Nasal cavity respiratory epithelium epithelial cell of viscerocranial mucosa (primary cell): ENCODE measurements at places on chromosomes 5 and 9. TPM values are rescaled to one million over a fixed set of nuclear protein-coding genes. Genes with fewer than 3 reads are reported as not detected.

Gene FCN2
- not detected in 2 replicates for total RNA-seq

Gene BARHL1
- not detected in 2 replicates for total RNA-seq

Gene GNAQ
- 28.4 and 50.5 TPM in 2 replicates for total RNA-seq

Gene SLC36A2
- not detected in 2 replicates for total RNA-seq

Gene SLC25A2
- total RNA-seq, result 0.14 TPM in 1 of 2 replicates, not detected in the other

Gene TMEM174
- total RNA-seq, result not detected in 2 replicates

Gene MYOT
- total RNA-seq, result not detected in 2 replicates

Gene SYNPO
- total RNA-seq, result 1.4 and 18.1 TPM in 2 replicates

Gene PPIC
- 40.7 and 70.0 TPM in 2 replicates for total RNA-seq

Gene BAAT
- total RNA-seq, result under 0.01 and 0.07 TPM in 2 replicates

Gene RNF208
- 0.34 and 0.78 TPM in 2 replicates for total RNA-seq

Gene EGFLAM
- total RNA-seq, result 0.93 TPM in 1 of 2 replicates, not detected in the other

Gene GABRB2
- total RNA-seq, result not detected in 2 replicates

Gene CCNB1
- 7.2 and 10.8 TPM in 2 replicates for total RNA-seq

Gene FAM53C
- total RNA-seq, result 22.2 and 25.4 TPM in 2 replicates

Gene LOX
- 0.34 and 17.3 TPM in 2 replicates for total RNA-seq

Gene FAM221B
- not detected in 2 replicates for total RNA-seq

Gene AHRR
- 0.50 and 1.0 TPM in 2 replicates for total RNA-seq

Gene GTF2H2C
- total RNA-seq, result 33.8 and 51.5 TPM in 2 replicates

Gene PFN3
- total RNA-seq, result not detected in 2 replicates

Gene SLC6A7
- not detected in 2 replicates for total RNA-seq

Gene BTNL8
- total RNA-seq, result not detected in 2 replicates

Gene TERT
- total RNA-seq, result not detected in 2 replicates

Gene SLC25A25
- total RNA-seq, result 29.4 and 34.2 TPM in 2 replicates

Gene LCN15
- total RNA-seq, result not detected in 2 replicates

Gene ANKRD18B
- total RNA-seq, result 8.0 and 13.7 TPM in 2 replicates

Gene HTR4
- total RNA-seq, result not detected in 2 replicates

Gene ADAMTSL2
- total RNA-seq, result under 0.01 TPM in 1 of 2 replicates, not detected in the other

Gene FOXI1
- not detected in 2 replicates for total RNA-seq

Gene ELOVL7
- 11.5 and 42.0 TPM in 2 replicates for total RNA-seq

Gene FAM200C
- total RNA-seq, result 1.7 and 3.8 TPM in 2 replicates

Gene SMIM33
- total RNA-seq, result not detected in 2 replicates

Gene TSSK1B
- under 0.01 and 1.1 TPM in 2 replicates for total RNA-seq

Gene ANXA2R
- total RNA-seq, result under 0.01 and 1.00 TPM in 2 replicates

Gene MELK
- total RNA-seq, result 9.0 and 13.3 TPM in 2 replicates

Gene AFF4
- total RNA-seq, result 49.6 and 94.7 TPM in 2 replicates

Gene GRXCR2
- not detected in 2 replicates for total RNA-seq

Gene PRUNE2
- total RNA-seq, result under 0.01 and 0.28 TPM in 2 replicates

Gene NUTM2F
- total RNA-seq, result not detected in 2 replicates

Gene IL9
- total RNA-seq, result not detected in 2 replicates

Gene UGT3A2
- total RNA-seq, result not detected in 2 replicates

Gene TEX48
- total RNA-seq, result not detected in 2 replicates

Gene PRSS3
- total RNA-seq, result 3.1 and 36.6 TPM in 2 replicates

Gene BRD3
- 6.8 and 22.7 TPM in 2 replicates for total RNA-seq

Gene SGCD
- total RNA-seq, result 0.14 TPM in 1 of 2 replicates, not detected in the other

Gene GARIN3
- not detected in 2 replicates for total RNA-seq

Gene INPP5E
- total RNA-seq, result 3.1 and 9.0 TPM in 2 replicates

Gene ROPN1L
- total RNA-seq, result 0.07 TPM in 1 of 2 replicates, not detected in the other

Gene EPB41L4B
- total RNA-seq, result 38.8 and 55.7 TPM in 2 replicates

Gene F2RL1
- 44.5 and 59.1 TPM in 2 replicates for total RNA-seq

Gene IL5
- not detected in 2 replicates for total RNA-seq

Gene CCNJL
- total RNA-seq, result 4.1 and 4.9 TPM in 2 replicates

Gene LCN6
- total RNA-seq, result not detected in 2 replicates

Gene FOXD4L4
- 0.34 and 0.43 TPM in 2 replicates for total RNA-seq
